ENCODE measurements at places on chromosomes 7 and 10. TPM values are rescaled to one million over a fixed set of nuclear protein-coding genes. Genes with fewer than 3 reads are reported as not detected.

GRCh38 chr7:146106319-146106718 lies 10.3 kb upstream of the CNTNAP2 start:
- no peak for DNase-seq

CDNF gene
- 0.75 TPM for polyA plus RNA-seq

- no peak for DNase-seq
These were observed 285.4 kb upstream of the GLI3 start for GRCh38 chr7:42522227-42522991.

GRCh38 chr7:137703291-137704010 lies 143.3 kb downstream of the DGKI start:
- no peak for DNase-seq

- DNase-seq: no peak
These were observed 146.3 kb downstream of the DIP2C start for GRCh38 chr10:543131-543530.

DNA sequence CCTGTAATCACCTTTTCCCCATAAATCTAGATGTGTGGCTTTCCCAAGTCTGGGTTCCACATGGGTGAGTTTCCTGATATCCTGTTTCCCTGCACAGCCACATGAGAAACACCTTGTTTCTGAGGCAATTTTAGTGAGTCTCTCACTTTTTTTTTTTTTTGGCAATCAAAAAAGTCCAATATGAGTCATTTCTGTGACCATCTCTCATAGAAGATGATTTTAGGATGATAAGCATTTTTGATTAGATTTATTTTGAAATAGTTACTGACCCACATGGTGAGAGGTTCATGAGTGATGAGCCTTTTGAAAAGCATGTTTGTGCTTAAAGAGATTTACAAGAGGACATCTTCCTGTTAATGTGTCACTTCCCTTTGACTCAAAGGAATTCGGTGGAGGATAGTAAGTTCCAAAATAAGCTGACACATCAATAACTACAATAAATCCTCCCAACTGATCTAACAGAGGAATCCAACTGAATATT lies 464.0 kb downstream of the INHBA start:
- DNase-seq: no peak

- DNase-seq: no peak
These were observed 122.6 kb downstream of the MICU1 start for GRCh38 chr10:72503241-72503640.

GRCh38 chr10:128734161-128734560 lies 607.9 kb upstream of the MKI67 start:
- no peak for DNase-seq

DNA sequence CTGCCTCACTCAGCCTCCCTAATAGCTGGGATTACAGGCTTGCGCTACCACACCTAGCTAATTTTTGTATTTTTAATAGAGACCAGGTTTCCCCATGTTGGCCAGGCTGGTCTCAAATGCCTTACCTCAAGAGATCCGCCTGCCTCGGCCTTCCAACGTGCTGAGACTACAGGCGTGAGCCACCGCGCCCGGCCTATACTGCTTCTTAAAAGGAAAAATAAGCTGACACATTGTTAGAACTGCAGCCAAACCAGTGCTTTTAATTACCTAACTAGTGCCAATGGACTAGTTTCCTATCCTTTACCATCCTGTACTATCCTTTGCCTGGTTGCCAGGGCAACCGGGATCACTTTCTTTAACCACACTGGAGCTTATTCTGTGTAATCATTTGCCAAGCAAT lies 108.0 kb downstream of the LRRTM3 start:
- DNase-seq: no peak

Data from small intestine (tissue), 16 donors.